ENCODE measurements at places on chromosomes 1 and 21.

DNA sequence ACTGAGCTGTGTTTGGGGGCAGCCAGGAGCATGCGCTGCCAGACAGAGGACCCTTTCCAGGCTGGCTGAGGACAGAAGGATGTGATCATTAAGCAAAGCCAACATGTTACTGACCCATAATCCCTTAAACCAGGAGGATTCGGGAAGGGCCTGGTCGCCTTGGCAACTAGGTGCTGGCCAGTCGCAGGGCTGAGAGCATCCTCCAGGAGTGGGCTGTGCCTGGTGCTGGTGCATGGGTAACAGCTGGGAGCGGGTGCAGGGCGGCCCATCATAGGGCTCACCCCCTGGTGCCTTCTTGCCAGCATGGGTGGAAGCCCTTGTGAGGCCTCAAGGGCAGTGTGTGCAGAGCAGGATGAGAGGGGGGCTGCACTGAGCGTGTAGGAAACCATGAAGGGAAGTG, 17.2 kb downstream of the CDK18 start:
- no peak for DNase-seq

- no peak for DNase-seq
Observed at GRCh38 chr1:52037402-52037814, 3.8 kb upstream of the KTI12 start.

DNA sequence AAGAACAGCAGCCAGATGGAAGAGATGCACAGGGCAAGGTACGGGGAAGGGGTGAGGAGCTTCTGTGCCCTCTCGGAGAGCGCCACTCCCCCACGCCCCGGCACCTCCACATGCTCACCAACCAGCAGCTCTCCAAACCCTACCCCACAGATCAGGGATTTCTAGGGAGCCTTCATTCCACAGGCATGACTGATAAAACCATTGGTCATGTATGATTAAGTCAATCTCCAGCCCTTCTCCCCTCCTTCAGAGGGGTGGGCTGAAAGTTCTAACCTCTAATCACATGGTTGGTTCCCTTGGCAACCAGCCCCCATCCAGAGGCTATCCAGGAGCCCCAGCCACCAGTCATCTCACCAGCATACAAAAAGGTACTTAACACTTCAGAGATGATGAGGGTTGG, 144.7 kb downstream of the TGFBR3 start:
- no peak for DNase-seq

GRCh38 chr1:63691701-63692425, 82.0 kb upstream of the ROR1 start:
- DNase-seq = no peak
